ENCODE measurements at places on chromosomes 6 and 20.

- H3K27ac ChIP-seq, result no peak overlapping the region
- H3K4me1 ChIP-seq, result peaks cover 16% of the 10 kb centered on the region
- H3K27me3 ChIP-seq, result peaks cover 6% of the 10 kb centered on the region
These were observed 60.6 kb downstream of the ZNF831 start for GRCh38 chr20:59224236-59224635.

DNA sequence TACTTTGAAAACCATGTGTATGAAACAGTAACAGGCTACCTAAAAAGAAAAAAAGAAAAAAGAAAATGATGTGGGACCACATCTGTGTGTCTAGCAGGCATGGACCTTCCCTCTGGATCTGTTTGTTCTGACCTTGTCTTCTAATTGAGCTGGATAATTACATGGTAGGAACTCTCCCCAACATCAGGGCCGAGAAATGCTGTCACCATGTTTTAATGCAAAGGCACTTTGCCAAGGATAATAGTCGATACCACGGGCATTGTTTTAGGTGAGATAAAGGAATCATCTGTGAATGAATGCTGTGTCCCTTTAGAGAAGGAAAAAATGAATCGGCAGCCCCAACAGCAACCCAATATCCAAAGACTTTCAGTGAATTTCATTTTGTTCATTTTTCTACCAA, 149.1 kb downstream of the ZDHHC14 start:
- no peak overlapping the region for H3K4me3 ChIP-seq
- no peak for DNase-seq
- no peaks in the 10 kb centered on the region for H3K36me3 ChIP-seq
- peaks cover 12% of the 10 kb centered on the region for H3K27me3 ChIP-seq
- H3K4me1 ChIP-seq, result peaks cover 18% of the 10 kb centered on the region

- no peak overlapping the region for H3K4me3 ChIP-seq
- H3K27me3 ChIP-seq, result peaks cover 2% of the 10 kb centered on the region
- H3K27ac ChIP-seq, result no peak overlapping the region
- no peaks in the 10 kb centered on the region for H3K36me3 ChIP-seq
- DNase-seq, result no peak
- H3K4me1 ChIP-seq, result no peaks in the 10 kb centered on the region
These were observed 8.7 kb upstream of the SALL4 start for GRCh38 chr20:51811042-51811355.

DNA sequence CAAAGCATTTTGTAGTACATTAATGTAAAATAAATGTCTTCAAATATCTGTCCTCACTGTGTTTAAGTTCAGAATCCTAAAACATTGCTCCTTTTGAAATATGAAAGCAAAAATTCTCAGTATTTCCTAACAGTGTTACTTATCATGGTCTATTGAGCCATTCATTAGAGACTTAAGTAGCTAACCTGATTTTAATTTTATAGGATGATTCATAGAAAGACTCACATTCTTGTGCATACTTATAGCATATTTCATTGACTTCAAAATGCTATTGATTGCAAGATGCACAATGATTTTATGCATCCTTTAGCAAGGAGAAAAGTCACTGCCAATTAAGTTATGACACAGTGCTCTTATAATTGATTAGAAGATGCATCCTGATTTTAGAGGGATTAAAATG, 85.7 kb downstream of the HIVEP1 start:
- no peak overlapping the region for H3K27ac ChIP-seq
- H3K4me3 ChIP-seq, result no peak overlapping the region
- peaks cover 9% of the 10 kb centered on the region for H3K36me3 ChIP-seq
- no peaks in the 10 kb centered on the region for H3K27me3 ChIP-seq
- peaks cover 31% of the 10 kb centered on the region for H3K4me1 ChIP-seq
- no peak for DNase-seq

GRCh38 chr20:56968376-56969048, 297.9 kb downstream of the BMP7 start:
- no peaks in the 10 kb centered on the region for H3K4me1 ChIP-seq
- peaks cover 8% of the 10 kb centered on the region for H3K27me3 ChIP-seq
- no peaks in the 10 kb centered on the region for H3K36me3 ChIP-seq
- no peak overlapping the region for H3K4me3 ChIP-seq

GRCh38 chr6:99592900-99593299, 13.7 kb upstream of the PRDM13 start:
- H3K27ac ChIP-seq, result no peak overlapping the region
- H3K4me3 ChIP-seq, result no peak overlapping the region
- no peaks in the 10 kb centered on the region for H3K36me3 ChIP-seq
- DNase-seq, result no peak
- peaks cover 33% of the 10 kb centered on the region for H3K4me1 ChIP-seq
- H3K27me3 ChIP-seq, result peaks cover 86% of the 10 kb centered on the region

GRCh38 chr6:147468634-147469033, 39.9 kb upstream of the SAMD5 start:
- no peaks in the 10 kb centered on the region for H3K36me3 ChIP-seq
- peaks cover 25% of the 10 kb centered on the region for H3K27me3 ChIP-seq
- DNase-seq, result no peak
- H3K4me1 ChIP-seq, result no peaks in the 10 kb centered on the region
- no peak overlapping the region for H3K27ac ChIP-seq
- no peak overlapping the region for H3K4me3 ChIP-seq

DNA sequence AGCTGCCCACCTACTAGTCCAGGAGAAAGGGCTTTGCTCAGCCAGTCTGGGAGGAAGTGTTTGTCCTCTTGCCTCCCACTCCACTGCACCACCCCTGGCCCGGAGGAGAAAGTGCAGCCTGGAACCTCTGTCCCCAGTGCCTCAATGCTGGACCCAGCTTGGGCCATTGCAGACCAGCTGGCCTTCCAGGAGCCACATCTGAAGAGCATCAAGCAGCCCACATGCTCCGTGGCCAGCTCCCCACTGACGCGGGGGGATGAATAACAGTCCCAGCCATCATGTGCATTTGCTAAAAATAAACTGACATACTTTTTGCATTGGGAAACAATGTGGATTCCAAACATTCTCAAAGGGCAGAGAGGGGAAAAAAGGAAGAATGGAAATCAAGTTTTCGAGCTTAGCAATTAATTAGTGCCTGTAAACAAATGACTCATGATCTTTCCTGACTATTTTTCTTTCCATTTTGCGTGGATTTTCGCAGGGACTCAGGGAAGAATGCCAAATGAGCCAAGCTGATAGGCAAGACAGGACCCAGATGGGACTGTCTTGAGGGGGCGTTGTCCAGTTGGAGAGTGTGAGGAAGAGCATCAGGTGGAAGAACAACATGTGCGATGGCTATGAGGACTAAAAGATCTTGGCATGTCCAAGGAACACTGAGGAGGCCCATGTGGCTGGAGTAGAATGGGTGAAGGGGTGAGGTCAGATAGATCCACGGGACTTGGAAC, 34.1 kb downstream of the CEBPB start:
- H3K27me3 ChIP-seq, result no peaks in the 10 kb centered on the region
- DNase-seq, result no peak

- peak within 1 kb of the TSS; percentile 99 for H3K27ac ChIP-seq
- H3K4me3 ChIP-seq, result peak within 1 kb of the TSS; percentile 99
- H3K36me3 ChIP-seq, result peaks cover 4% of the 10 kb centered on the region
- DNase-seq, result peak; percentile 83
These were observed at the start of gene ARID1B for GRCh38 chr6:156776840-156777576. Gene ARID1B (plus strand): TSS chr6:156777378. CDS start chr6:156777681, 303 bp downstream.

DNA sequence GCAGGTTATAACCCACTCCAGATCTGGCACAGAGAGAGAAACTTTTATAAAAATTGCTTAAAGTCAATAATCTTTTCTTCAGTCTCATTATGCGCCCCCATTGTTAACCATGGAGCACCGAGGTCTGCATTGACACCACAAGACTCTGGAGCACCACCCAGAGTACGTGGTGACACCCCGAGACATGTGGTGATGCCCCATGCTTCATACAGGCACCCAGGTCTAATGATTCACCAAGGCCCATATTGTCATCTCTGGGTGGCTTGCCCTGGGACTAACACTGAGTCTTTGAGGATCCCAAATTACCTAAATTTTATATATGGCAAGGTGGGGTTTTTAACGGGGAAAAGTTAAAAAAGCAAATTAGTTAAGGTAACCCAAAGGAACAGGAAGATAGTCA, 31.1 kb downstream of the CD109 start:
- H3K36me3 ChIP-seq, result peaks cover 15% of the 10 kb centered on the region
- peak; percentile 36 for DNase-seq
- H3K4me3 ChIP-seq, result peak overlapping the region; percentile 27
- H3K4me1 ChIP-seq, result peaks cover 58% of the 10 kb centered on the region
- H3K27ac ChIP-seq, result no peak overlapping the region

DNA sequence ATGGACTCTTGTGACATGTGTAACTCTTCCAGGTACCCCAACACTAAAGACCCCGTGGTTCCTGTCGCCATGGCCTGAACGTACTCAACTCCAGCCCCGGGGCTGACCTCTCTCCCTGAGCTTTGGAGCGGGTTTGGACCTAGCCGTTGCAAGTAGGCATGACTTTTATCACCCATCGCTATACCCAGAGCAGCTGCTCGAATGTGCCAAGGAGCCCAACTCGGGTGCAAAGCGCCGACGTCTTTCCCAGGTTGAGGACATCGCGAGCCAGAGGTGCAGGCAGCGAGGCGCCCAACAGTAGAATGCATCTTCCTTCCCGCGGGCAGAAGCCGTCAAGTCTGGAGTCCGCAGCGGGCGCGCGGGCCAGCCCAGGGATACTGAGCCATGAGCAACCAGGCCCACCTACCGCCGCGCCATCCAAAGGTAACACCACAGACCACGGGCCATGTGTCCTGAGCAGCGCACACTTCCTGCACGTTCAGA, 5.7 kb upstream of the LAMP5 start:
- no peak overlapping the region for H3K4me3 ChIP-seq
- peaks cover 60% of the 10 kb centered on the region for H3K27me3 ChIP-seq
- H3K36me3 ChIP-seq, result no peaks in the 10 kb centered on the region
- no peak overlapping the region for H3K27ac ChIP-seq
- DNase-seq, result no peak
- H3K4me1 ChIP-seq, result no peaks in the 10 kb centered on the region

DNA sequence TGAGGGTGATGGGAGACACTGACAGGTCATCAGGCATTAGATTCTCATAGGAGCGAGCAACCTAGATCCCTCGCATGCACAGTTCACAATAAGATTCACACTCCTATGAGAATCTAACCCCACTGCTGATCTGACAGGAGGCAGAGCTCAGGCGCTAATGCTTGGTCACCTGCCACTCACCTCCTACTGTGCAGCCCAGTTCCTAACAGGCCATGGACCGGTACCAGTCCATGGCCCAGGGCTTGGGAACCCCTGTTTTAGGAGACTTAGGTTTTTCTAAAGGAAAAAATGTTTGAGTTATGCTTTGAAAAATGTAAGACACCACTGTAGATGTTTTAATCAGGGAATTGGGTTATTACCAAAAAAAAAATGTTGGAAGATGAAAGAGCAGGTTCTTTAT, 6.7 kb downstream of the HLA-E start:
- peaks cover 26% of the 10 kb centered on the region for H3K36me3 ChIP-seq

- H3K4me1 ChIP-seq, result no peaks in the 10 kb centered on the region
- H3K36me3 ChIP-seq, result no peaks in the 10 kb centered on the region
- H3K27ac ChIP-seq, result no peak overlapping the region
- no peaks in the 10 kb centered on the region for H3K27me3 ChIP-seq
These were observed 15.0 kb upstream of the JARID2 start for GRCh38 chr6:15230827-15231226.

GRCh38 chr6:91681296-91681695, 1094.4 kb upstream of the MAP3K7 start:
- H3K27ac ChIP-seq, result no peak overlapping the region
- H3K36me3 ChIP-seq, result no peaks in the 10 kb centered on the region
- H3K27me3 ChIP-seq, result no peaks in the 10 kb centered on the region
- no peak for DNase-seq

DNA sequence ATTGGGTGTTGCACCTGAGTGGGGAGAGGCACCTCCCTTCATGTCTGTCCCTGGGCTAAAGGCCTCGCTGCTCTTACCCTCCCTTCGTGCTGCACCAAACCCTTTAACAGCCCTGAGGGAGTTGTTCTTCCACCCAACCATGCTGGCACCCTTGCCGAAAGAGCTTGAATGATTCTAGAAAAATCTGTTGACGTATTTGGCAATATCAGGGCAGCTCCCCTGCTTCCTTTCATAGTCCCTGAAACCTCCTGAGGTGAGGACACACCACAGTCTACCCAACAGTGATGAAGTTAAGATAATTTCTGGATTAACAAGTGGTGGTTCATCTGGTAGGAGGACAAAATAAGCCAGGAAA, 15.3 kb downstream of the CD83 start:
- peaks cover 23% of the 10 kb centered on the region for H3K4me1 ChIP-seq
- no peak overlapping the region for H3K4me3 ChIP-seq
- H3K36me3 ChIP-seq, result peaks cover 7% of the 10 kb centered on the region
- H3K27me3 ChIP-seq, result no peaks in the 10 kb centered on the region
- DNase-seq, result no peak

DNA sequence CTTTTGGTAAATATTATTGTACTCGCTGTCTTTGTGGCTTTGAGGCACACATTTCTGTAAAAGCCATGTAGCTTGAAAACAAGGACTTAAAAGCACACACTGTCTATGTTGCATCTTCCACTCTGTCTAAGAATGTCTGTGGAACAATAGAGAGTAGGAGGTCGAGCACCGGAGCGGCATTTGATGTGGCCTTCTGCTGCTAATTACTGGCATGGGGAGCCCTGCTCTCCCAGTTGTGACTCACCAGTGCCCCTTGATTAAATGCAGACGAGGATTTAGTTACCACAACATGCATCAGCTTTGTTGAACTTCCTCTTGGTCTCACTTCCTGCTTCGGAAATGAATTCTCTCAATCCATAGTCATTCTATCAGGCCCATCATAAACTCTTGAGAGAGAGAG, 680.7 kb upstream of the SLC35B3 start:
- H3K27me3 ChIP-seq, result no peaks in the 10 kb centered on the region
- DNase-seq, result no peak
- H3K36me3 ChIP-seq, result no peaks in the 10 kb centered on the region

- no peak for DNase-seq
- no peaks in the 10 kb centered on the region for H3K36me3 ChIP-seq
- H3K27ac ChIP-seq, result no peak overlapping the region
- peaks cover 13% of the 10 kb centered on the region for H3K27me3 ChIP-seq
- H3K4me1 ChIP-seq, result peaks cover 8% of the 10 kb centered on the region
- H3K4me3 ChIP-seq, result no peak overlapping the region
These were observed 8.7 kb downstream of the CCDC170 start for GRCh38 chr6:151502499-151502898.

GRCh38 chr6:49513153-49513989, 13.6 kb downstream of the GLYATL3 start:
- DNase-seq, result no peak
- no peaks in the 10 kb centered on the region for H3K36me3 ChIP-seq
- peaks cover 14% of the 10 kb centered on the region for H3K27me3 ChIP-seq
- no peak overlapping the region for H3K4me3 ChIP-seq
- H3K27ac ChIP-seq, result no peak overlapping the region

- no peak overlapping the region for H3K4me3 ChIP-seq
- H3K36me3 ChIP-seq, result no peaks in the 10 kb centered on the region
- H3K4me1 ChIP-seq, result peaks cover 46% of the 10 kb centered on the region
- DNase-seq, result no peak
These were observed 76.3 kb downstream of the FARS2 start for GRCh38 chr6:5337573-5337972.

- no peaks in the 10 kb centered on the region for H3K27me3 ChIP-seq
- no peak for DNase-seq
- H3K36me3 ChIP-seq, result no peaks in the 10 kb centered on the region
- no peak overlapping the region for H3K27ac ChIP-seq
- H3K4me3 ChIP-seq, result no peak overlapping the region
These were observed 16.3 kb upstream of the VEGFA start for GRCh38 chr6:43753570-43754183.

Data from activated T-cell treated with anti-CD3 and anti-CD28 coated beads, Interleukin-2, amount 50 U/mL, for 72 hours (primary cell).